ENCODE measurements at places on chromosomes 4 and X.

DNA sequence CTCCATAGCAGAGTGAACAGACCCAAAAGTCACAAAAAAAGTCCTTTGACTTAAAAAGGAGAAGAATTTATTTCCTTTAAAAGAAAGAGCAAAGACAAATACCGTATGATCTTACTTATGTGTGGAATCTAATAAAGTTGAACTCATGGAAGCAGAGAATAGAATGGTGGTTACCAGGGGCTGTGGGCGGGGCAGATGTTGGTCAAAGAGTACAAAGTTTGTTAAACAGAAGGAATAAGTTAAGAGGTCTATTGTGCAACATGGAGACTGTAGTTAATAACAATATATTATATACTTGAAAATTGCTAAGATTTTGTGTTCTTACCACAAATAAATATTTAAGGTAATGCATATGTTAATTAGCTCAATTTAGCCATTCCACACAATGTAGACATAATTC, 173.3 kb upstream of the S100G start:
- no peak for DNase-seq

DNA sequence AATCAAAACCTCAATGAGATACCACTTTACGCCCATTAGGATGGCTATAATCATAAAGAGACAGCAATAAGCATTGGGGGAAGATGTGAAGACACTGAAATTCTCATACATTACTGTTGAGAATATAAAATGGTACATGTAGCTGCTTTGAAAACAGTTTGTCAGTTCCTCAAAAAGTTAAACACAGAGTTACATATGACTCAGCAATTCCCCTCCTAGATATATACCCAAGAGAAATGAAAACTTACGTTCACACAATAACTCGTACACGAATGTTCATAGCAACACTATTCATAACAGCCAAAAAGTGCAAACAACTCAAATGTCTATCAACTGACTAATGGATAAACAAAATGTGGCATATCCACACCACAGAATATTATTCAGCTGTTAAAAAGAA, 36.6 kb downstream of the PHF8 start:
- no peak for DNase-seq

DNA sequence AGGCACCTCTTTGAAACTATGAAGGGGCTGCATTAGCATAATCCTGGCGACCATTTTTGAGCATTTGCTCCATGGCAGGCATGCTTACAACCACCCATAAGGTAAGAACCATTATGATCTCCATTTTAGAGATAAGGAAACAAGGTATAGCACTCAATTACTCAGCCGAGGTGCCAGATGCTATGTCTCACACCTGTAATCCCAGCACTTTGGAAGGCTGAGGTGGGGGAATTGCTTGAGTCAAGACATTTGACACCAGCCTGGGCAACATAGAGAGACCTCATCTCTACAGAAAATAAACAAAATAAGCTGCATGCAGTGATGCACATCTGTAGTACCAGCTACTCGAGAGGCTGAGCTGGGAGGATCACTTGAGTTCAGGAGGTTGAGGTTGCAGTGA, 43.6 kb downstream of the TIGD4 start:
- DNase-seq, result no peak

DNA sequence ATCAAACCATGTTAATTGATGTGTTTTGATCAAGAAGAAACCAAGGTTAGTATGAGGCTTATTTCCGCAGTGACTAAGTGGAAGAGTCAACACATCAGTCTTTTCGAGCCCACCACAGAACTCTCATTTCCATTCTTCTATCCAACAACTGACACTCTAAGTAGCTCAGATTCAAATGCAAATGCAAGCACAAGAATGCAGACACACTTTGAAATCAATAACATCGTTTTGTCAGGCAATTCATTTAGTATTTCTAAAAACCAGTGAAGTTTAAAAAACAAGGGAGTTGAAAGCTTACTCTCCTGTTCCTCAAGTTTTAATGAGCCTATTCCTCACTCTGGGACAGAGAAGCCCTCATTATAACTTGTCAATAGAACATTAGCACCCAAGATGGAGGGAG, 433.1 kb downstream of the ZIC3 start:
- DNase-seq, result no peak

DNA sequence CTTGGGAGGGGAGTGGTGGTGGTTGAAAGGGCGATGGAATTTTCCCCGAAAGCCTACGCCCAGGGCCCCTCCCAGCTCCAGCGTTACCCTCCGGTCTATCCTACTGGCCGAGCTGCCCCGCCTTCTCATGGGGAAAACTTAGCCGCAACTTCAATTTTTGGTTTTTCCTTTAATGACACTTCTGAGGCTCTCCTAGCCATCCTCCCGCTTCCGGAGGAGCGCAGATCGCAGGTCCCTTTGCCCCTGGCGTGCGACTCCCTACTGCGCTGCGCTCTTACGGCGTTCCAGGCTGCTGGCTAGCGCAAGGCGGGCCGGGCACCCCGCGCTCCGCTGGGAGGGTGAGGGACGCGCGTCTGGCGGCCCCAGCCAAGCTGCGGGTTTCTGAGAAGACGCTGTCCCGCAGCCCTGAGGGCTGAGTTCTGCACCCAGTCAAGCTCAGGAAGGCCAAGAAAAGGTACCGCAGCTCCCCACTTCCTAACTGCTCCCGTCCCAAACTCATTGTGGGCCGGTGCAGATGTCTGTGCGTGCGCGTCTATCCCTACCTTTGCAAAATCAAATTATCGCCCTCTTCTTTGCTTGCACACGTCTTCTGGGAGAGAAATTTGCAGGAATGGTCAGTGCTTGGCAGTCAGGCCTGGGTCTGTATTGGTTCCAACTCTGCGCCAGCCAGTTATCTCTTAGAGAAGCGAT, 533 bp downstream of the IL15 start:
- no peak for DNase-seq

DNA sequence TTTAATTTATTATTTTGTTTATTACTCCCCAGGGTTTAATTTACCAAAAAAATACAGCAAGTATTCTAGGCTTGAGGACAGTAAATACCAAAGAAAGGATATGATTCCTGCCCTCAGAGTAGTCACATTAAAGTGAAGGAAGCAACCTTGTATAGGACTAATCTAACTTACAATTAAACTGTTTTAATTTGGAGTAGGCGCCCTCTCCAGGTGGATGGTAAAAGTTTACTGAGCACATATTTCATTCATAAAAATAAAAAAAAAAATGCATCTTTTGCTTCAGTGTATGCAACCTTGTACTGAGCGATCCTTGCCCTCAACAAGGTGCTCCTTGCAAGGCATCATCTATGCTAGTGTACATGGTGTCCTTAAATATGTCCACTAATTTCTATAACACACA, 72.0 kb upstream of the MAGEB16 start:
- peak; percentile 11 for DNase-seq

- no peak for DNase-seq
Observed at GRCh38 chr4:118939169-118939783, 50.6 kb downstream of the SYNPO2 start.

GRCh38 chrX:20016616-20016945, 25.7 kb upstream of the BCLAF3 start:
- no peak for DNase-seq

GRCh38 chr4:161187569-161187968, 976.2 kb downstream of the FSTL5 start:
- no peak for DNase-seq

GRCh38 chr4:129438456-129438981, 342.6 kb downstream of the C4orf33 start:
- DNase-seq, result no peak
